ENCODE measurements at places on chromosomes 3 and 15.

GRCh38 chr3:62143843-62144450 lies 229.4 kb downstream of the FEZF2 start:
- no peak for DNase-seq

DNA sequence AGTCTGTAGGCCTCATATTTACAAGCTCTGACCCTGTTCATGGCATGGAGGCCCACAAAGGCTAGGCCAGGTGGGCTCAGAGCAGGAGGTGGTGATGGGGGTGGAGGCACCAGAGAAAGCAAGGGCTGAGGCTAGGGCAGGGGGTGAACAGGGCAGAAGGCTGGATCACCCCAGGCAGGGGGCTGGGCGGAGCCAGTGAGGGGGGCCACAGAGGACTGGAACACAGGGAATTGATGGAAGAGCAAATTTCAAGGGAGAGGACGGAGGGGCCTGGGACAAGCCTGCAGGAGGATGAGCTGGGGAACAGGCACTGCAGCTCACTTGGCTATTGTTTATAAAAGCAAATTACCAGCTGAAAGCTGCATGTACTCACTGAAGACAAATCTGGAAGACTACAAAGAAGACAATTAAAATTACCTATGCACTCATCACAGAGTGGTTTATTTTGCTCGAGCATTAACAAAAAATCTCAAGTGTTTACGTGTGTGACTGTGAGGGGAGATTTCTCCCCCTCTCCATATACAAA lies 11.0 kb downstream of the TNFAIP8L3 start:
- DNase-seq: no peak

- DNase-seq: no peak
Measured at GRCh38 chr15:92933831-92934230, 33.7 kb downstream of the CHD2 start.

DNA sequence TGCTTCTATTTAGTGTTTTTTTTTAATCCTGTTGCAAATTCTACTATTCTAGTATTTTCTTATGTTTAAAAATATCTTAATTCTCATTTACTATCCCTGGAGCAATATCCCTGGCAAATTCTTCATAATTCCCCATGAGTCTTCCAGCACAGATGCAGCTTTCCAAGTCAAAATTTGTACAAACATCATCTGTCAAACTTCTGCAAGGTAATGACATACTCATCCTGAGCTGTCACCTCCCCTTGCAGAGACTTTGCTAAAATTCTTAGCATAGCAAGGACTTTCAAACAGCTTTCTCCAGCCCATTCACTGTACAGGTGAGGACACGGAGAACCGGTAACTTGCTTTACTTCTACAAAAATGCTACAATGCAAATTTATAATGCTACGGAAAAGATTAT lies 28.6 kb upstream of the VGLL4 start:
- DNase-seq: no peak
